ENCODE measurements at places on chromosomes 6 and 20.

DNA sequence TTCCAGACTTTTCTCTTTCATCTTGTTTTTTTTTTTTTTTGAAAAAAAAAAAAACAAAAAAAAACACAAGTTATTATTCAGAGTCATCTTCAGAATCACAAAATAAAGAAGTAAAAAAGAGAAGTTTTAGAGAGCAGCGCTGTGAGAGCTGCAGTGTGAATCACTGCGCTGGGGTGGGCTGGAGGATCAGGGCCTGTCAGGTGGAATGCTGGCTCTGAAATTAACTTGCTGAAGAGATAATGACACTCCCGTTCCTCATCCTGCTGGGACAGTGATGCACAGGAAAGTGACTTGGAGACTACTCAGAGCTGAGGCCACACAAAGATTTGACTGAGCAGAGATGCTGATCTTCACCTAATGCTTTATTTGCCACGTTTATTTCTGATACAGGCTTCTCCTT lies 42.7 kb upstream of the CLDN20 start:
- no peaks in the 10 kb centered on the region for H3K36me3 ChIP-seq
- H3K4me1 ChIP-seq = no peaks in the 10 kb centered on the region
- no peak overlapping the region for H3K27ac ChIP-seq
- no peak for DNase-seq

- no peaks in the 10 kb centered on the region for H3K4me1 ChIP-seq
- no peaks in the 10 kb centered on the region for H3K27me3 ChIP-seq
- H3K4me3 ChIP-seq = no peak overlapping the region
- no peak for DNase-seq
Measured at GRCh38 chr6:63278916-63279315, 40.9 kb downstream of the LGSN start.

GRCh38 chr6:136415351-136416007 lies 125.8 kb upstream of the BCLAF1 start:
- no peaks in the 10 kb centered on the region for H3K27me3 ChIP-seq
- no peak overlapping the region for H3K27ac ChIP-seq
- H3K4me1 ChIP-seq = no peaks in the 10 kb centered on the region
- no peak overlapping the region for H3K4me3 ChIP-seq

DNA sequence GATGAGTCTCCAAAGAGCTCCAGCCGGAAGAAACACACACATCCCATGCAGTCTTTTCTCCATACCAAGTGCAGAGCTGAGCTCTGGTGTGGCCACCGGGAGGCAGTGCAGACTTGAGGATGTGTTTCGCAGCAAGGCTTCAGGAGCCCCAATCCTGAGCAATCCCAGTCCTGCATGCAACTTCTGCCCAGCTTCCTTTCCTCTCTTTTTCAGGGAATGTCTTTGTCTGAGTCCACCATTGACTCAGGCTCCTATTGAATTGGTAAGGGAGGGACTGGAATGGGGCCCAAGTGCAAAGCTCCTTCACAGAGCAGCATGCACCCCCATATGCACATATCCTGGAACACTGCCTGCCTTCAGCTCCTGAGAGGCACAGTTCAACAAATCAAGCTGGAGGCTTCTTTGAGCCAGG lies 50.5 kb upstream of the ASIP start:
- H3K4me3 ChIP-seq = no peak overlapping the region
- peak; percentile 82 for DNase-seq
- no peaks in the 10 kb centered on the region for H3K4me1 ChIP-seq
- H3K36me3 ChIP-seq = no peaks in the 10 kb centered on the region

GRCh38 chr6:22673474-22673873 lies 104.1 kb downstream of the HDGFL1 start:
- no peaks in the 10 kb centered on the region for H3K36me3 ChIP-seq
- no peaks in the 10 kb centered on the region for H3K27me3 ChIP-seq
- H3K4me1 ChIP-seq = no peaks in the 10 kb centered on the region
- no peak overlapping the region for H3K27ac ChIP-seq

GRCh38 chr6:134115715-134116074 lies 63.3 kb upstream of the SLC2A12 start:
- H3K27me3 ChIP-seq = peaks cover 5% of the 10 kb centered on the region
- H3K4me3 ChIP-seq = no peak overlapping the region
- no peaks in the 10 kb centered on the region for H3K4me1 ChIP-seq

DNA sequence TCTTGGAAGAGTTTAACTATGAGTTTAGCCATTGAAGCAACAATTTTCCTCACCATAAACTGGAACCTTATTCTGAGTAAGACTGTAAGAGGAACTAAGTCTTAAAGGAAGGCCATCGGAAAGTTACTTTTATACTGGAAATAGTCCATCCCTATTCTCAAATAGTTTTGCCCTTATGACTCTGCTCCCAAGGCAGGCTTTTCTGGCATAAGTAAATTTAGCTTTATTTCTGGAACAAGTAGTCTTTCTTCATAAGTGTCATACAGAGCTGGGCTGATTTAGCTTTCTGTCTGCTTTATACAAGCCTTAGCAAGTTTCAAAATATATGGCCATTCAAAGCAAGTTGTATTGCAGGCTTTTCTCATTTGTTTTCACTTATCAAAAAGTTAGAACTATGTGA lies 328.1 kb downstream of the HACE1 start:
- H3K4me3 ChIP-seq = no peak overlapping the region
- no peaks in the 10 kb centered on the region for H3K27me3 ChIP-seq
- no peak overlapping the region for H3K27ac ChIP-seq
- no peaks in the 10 kb centered on the region for H3K36me3 ChIP-seq

DNA sequence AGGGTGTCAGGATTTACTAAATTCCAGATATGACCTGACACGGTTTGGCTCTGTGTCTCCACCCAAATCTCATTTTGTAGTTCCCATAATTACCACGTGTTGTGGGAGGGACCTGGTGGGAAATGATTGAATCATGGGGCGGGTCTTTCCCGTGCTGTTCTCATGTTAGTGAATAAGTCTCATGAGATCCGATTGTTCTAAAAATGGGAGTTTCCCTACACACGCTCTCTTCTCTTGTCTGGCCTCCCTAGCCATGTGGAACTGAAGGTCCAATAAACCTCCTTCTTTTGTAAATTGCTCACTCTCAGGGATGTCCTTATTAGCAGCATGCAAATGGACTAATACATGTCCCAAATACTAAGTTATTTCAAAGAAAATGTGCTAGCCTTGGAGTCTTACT lies 121.1 kb downstream of the CENPW start:
- no peaks in the 10 kb centered on the region for H3K36me3 ChIP-seq
- no peak for DNase-seq
- no peak overlapping the region for H3K4me3 ChIP-seq
- H3K27ac ChIP-seq = no peak overlapping the region
- H3K27me3 ChIP-seq = no peaks in the 10 kb centered on the region

DNA sequence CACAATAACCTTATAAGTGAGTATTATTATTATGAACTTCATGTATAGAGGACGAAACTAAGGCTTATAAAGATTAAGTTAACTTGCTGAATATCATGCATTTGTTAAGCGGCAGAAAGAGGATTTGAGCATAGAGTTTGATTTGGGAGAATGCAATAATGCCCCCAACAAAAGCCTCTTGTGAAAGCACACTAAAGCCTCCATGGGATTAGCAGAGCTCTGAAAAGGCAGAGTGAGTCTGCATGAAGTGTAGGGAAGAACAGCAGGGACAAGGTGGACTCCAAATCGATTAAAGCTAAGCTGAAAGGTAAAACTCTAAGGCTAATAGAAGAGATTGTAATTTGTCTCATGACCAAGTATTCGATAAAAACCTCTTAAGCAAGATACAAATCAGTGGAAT lies 100.3 kb downstream of the SH3BGRL2 start:
- no peak overlapping the region for H3K4me3 ChIP-seq
- H3K4me1 ChIP-seq = no peaks in the 10 kb centered on the region
- H3K27ac ChIP-seq = no peak overlapping the region
- no peaks in the 10 kb centered on the region for H3K36me3 ChIP-seq
- DNase-seq = no peak

GRCh38 chr20:38842026-38842425 lies 36.5 kb downstream of the PPP1R16B start:
- DNase-seq = no peak
- H3K27me3 ChIP-seq = no peaks in the 10 kb centered on the region
- H3K4me1 ChIP-seq = peaks cover 4% of the 10 kb centered on the region
- no peak overlapping the region for H3K27ac ChIP-seq

GRCh38 chr20:300345-300990 lies 3.1 kb downstream of the ZCCHC3 start:
- H3K27ac ChIP-seq = peak overlapping the region; percentile 99
- no peak overlapping the region for H3K4me3 ChIP-seq
- no peaks in the 10 kb centered on the region for H3K36me3 ChIP-seq
- peaks cover 40% of the 10 kb centered on the region for H3K4me1 ChIP-seq
